ENCODE measurements at places on chromosomes 6 and 20. TPM values are rescaled to one million over a fixed set of nuclear protein-coding genes. Genes with fewer than 3 reads are reported as not detected.

Gene TMEM242
- total RNA-seq = 6.9 TPM

Gene RAET1G
- 9.7 TPM for total RNA-seq

Gene ZSCAN23
- total RNA-seq = not detected

Gene ITPR3
- 45.8 TPM for total RNA-seq

Gene UNC93A
- not detected for total RNA-seq

Gene GABRR2
- 0.05 TPM for total RNA-seq

Gene OR2J3
- not detected for total RNA-seq

Gene PABPC1L
- 18.8 TPM for total RNA-seq

Gene SEMG1
- total RNA-seq = not detected
